Naive thymus-derived CD8-positive, alpha-beta T cell (primary cell): ENCODE measurements at places on chromosomes 12 and 14.

- DNase-seq: no peak
Measured at GRCh38 chr14:65599375-65599774, 186.8 kb downstream of the FUT8 start.

DNA sequence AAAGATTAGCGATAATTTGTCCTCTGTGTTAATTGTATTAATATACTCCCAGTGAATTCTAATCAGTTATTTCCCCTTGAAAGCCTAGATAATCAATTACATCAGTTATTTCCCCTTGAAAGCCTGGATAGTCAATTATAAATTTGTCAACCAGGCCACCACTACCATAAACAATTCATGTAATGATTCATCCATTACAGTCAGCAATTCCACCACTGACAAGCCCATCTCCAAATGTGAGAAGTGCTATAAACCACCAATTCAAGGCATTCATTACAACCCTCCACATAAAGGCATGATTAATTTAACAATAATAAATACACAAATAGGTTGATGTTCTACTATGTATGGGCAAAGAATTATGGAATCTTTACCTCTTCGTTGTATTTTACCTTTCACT is 40.9 kb downstream of the INTS13 start:
- DNase-seq: no peak

DNA sequence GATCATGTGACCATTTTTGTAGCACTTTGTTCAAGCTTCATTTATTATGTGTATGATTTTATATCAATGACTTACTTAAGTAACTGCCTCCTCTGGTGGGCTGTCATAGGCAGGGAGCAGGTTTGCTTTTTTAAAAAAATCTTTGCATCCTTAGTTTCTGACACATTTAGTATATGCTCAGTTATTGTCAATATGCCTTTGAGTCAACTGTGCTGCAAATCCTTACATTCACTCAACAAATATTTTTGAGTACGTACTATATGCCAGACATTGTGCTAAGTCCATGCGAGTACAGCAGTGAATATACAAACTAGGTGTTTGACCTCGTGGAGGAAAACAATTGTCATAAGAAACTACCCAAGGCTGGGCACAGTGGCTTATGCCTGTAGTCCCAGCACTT is 4.4 kb upstream of the ANAPC5 start:
- DNase-seq: no peak

DNA sequence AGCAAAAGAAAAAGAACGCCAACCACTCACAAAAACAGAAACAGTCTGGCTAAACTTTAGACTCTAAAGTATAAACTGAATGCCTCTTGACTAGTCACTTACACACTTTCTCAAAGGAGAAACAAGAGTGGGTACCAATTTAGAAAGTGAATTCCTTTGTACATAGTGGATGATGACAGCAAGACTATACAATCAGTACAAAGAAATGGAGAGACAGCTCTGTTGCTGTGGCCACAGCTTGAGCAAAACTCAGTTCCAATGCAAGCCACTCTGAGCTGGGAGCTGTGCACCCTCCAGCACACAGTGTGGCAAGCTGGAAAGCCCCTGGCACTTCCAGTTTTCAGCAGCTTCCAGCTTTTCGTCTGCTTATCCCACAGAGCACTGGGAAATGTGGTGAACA is 21.7 kb downstream of the NT5DC3 start:
- DNase-seq: no peak

GRCh38 chr12:28742791-28743190 is 406.3 kb upstream of the FAR2 start:
- DNase-seq: no peak

DNA sequence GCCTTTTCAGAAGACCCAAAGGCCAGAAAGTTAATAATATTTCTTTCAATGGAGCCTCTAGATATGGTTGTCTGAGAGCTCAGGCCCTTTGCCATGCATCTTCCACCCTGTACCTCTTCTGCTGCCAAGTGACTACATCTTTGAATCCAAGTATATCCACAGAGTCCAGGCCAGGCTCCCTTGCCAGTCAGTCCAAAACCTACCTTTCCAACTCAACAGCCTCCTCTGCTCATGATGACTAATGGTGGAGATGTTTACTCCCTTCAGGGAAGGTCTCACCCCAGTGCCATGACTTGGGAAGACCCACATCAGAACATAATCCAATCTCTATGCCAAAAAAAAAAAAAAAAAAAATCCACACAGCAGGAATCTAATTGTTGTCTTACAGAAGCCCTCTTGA is 20.4 kb downstream of the TTC9 start:
- no peak for DNase-seq

DNA sequence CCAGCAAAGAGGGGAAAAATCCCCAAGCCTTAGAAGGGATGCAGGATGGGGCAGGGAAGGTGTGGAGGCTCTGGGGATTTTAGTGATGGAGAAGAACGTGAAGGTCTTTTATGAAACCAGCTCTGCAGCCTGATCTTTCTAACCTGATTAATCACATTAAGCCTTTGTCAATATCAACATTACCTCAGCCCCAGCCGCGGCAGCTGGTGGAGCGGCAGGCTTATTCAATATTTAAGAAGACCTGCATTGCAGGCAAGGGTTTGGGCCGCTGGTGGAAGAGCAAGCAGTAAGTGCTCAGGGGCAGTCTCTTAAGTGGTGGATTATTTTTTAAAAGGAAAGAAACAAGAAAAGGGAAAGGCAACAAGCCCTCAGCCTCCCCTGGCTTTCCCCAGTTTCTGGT is 16.6 kb downstream of the RPH3A start:
- no peak for DNase-seq

- DNase-seq: no peak
Measured at GRCh38 chr12:94769776-94770759, 119.7 kb upstream of the TMCC3 start.

- no peak for DNase-seq
Measured at GRCh38 chr14:73191441-73191840, 45.9 kb upstream of the PAPLN start.

- no peak for DNase-seq
Measured at GRCh38 chr12:115232455-115233156, 548.6 kb upstream of the TBX3 start.

- DNase-seq: no peak
Measured at GRCh38 chr12:124172636-124173035, 122.3 kb upstream of the RFLNA start.

- DNase-seq: no peak
Measured at GRCh38 chr14:94462763-94463572, 10.4 kb upstream of the SERPINA11 start.

- DNase-seq: no peak
Measured at GRCh38 chr14:98120831-98121464, 1151.0 kb downstream of the BCL11B start.

DNA sequence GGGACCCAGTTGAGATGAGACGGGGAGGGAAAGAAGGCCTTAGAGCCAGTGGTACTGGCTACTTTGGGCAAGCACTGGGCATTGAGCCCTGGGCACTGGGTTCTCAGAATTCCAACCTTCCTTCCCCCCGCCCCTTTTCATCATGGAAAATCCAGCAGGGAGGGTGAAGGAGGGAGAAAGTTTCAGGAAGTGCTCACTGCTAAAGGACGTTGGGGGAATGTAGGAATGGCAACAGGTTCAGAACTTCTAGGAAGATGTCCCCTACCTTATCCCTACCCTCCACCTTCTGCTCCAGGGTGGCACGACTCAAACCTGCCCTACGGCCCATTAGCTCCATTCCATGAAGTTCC is 4.2 kb upstream of the TNS2 start:
- no peak for DNase-seq

- no peak for DNase-seq
Measured at GRCh38 chr12:1608713-1609119, 14.3 kb upstream of the FBXL14 start.

- DNase-seq: no peak
Measured at GRCh38 chr12:4320497-4320852, 538 bp upstream of the TIGAR start.
